Fibroblast of villous mesenchyme (primary cell): ENCODE measurements at places on chromosomes 11 and 22. TPM values are rescaled to one million over a fixed set of nuclear protein-coding genes. Genes with fewer than 3 reads are reported as not detected.

DNA sequence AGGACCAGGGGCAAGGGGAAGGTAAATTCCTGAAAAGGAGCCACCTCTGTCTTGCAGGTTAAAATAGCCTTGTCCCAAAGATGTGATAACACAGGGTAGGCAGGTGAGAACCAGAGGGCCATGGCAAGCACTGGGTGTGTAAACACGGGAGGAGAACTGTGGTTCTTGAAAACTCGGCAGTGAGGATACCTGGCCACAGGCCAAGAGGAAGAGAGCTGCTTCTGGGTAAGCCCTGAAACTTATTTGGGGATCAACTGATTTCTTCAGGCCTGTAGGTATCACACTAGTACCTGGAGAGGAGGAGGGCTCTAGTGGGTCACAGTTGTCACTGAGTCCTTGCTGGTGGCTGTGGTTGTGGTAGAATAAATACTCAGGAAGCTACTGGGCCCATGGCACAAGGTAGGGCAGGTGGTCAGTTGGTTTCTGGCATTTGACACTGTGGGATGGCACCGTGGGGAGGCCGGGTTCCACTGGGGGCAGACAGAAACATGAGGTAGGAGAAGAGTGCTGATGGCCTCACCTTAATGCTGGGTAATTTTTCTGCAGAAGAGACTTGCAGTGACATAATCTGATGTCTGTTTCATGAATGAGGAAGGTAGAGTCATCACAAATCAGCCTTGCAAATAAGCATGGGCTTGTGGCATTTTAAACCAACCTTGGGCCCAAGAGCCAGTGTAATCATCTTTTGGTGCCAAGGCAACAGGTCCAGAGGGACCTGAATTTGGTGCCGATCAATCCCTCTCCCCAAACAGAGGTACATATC, 22.0 kb downstream of the AMPD3 start:
- DNase-seq = no peak

DNA sequence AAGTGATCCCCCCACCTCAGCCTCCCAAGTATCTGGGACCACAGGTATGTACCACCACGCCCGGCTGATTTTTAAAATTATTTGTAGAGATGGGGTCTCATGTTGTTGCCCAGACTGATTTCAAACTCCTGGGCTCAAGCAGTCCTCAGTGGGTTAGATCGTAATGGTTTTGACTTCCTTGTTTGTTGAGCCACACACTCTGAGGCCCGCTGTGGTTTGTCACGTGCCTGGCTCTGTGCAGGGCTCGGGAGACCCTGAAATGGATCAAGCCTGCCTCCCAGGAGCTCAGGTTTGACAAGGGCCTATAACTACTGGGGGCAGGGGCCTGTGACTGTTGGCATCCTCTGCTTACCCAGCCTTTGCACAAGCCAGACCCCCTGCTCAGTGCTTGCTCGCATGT, 68.1 kb downstream of the MPPED1 start:
- DNase-seq = no peak

- DNase-seq = no peak
Observed at GRCh38 chr11:61587951-61588727, 7.3 kb upstream of the SYT7 start.

DNA sequence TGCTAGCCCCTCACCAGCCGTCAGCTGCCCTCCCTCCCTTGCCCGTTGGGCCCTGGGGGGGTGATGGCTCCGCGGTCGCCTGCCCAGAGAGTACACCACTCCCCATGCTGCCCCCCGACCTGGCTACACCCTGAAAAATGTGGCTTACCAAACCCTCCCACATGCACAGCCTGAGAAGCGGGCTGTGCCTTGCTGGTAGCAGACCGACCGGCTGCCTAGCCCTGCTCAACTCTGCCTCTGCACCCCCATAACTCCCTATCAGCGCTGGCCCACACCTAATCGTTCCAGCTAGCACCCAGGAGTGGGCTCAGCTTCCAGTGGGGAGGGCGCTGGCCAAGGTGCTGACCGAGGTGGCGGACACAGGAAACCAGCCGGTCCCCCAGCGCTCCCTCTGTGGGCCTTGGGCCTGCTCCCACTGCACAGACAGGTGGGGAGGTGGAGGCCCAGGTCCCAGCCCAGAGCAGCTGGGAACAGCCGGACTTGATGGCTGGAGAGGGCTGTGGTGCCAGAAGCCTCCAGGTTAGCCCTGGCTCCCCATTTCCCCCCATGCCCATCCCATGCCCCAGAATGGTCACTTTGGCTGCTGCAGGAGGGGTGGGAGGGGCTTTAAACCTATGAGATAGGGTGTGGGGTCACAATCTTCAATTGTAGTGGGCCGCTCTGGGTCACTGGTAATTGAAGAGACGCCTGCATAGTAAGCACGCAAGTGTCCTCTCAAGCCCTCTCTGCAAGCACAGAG, 32.1 kb upstream of the PRODH start:
- peak; percentile 37 for DNase-seq

DNA sequence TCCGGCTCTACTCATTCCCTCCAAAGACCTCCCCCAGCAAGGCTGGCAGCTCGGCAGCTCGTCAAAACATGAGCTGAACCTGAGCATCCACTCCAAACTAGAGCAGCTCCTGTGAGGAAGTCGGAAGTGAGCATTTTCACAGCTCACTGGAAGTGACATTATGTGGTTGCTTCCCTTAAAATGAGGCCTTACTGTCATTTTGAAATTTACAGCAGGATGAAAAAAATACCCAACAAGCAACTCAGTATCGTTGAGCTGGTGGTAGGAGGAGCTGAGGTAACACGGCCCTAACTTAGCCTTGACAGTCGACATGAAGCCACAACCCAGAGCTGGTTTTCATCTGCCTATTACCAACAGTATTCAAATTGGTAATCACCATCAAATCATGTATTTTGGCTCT, 38.0 kb upstream of the ARFGAP3 start:
- DNase-seq = no peak

DNA sequence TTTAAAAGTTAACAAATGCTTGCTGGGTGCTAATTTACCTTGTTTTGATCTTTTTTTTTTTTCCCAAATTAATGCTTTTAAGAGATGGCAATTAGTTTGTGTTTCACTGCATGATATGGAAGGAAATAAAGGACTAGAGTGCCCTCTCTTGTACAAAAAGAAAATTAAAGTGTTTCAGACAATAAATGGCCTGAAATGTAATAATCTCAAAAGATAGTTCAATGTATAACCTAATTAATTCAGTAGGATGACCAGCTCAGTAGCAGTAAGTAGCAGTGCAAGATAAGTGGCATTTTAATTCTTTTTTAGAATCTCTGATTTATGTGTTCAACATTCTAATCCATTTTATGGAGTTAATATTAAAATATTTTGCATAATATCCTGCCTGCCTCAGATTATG, 39.9 kb upstream of the MYO18B start:
- peak; percentile 36 for DNase-seq

DNA sequence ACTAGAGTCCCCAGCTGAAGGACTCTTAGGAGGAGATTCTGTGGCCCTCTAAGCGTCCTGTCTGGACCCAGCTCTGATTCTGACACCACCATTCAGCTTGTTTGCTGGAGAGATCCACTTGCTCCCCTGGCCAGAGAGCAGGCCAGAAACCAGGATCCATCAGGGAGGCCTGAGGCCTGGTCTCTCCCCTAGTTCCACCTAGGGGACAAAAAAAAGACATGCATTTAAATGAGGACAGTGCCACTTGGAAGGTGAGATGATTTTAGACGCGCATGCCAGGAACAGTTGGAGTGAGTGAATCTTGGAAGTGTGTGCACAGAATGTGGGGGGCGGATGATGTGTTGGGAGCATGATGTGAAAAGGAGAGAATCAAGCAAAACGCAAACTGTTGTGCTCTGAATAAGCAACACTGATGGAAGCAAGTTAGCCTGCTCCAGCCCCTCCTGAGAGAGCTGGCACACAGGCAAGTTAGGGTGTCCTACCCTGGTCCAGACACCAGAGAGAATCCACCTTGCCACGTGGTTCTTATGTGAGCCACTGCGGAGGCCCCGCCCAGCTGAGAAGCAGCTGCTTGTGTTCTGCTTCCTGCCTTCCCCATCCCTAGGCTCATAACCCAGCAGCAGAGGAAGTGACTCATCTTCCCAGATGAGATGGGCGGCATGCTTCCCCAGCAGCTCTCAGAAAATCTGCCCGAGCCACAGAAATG, 8.0 kb upstream of the SLCO2B1 start:
- DNase-seq = peak; percentile 94

DNA sequence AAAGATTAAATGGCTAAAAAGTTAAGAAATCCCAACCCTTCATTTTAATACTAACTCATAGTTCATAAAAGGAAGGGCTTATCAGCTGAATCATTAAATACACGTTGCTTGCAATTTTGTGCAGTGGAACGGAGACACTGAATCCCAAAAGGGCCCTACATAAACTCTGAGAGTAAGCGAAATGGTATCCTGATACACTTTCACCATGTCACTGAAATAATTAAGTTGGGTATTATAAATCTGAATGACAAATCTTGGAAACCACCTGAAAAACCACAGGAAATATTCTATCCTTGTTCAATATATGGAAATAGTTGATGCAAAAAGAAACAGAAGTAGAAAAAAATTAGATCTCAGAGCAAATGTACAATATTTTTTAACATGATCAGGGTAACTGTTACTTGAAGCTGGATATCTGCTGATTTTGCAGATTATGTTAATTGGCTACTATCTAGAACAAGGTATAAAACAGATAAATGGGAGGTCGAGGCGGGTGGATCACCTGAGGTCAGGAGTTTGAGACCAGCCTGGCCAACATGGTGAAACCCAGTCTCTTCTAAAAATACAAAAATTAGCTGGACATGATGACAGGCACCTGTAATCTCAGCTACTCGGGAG, 55.1 kb downstream of the MAML2 start:
- no peak for DNase-seq

DNA sequence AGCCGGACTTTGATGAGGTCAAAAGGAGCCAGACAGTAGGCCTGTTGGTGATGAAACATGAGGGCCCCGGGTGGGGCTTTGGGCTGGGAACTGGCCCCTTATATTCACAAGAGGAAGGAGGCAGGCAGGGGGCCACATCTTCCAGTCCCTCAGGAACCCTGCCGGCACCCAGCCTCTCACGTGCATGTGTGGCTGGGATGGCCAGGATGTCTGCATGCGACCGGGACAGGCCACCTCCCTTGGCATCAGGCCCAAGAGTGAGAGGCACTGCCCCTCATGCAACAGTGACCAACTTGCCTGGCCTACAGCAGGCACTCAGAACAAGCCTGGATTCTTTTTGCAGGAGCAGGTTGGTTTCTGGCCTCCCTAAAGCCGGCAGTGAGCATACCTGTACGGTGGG, 5.4 kb downstream of the SLC25A45 start:
- no peak for DNase-seq

- no peak for DNase-seq
Observed at GRCh38 chr11:73452726-73453125, 76.5 kb downstream of the RELT start.

DNA sequence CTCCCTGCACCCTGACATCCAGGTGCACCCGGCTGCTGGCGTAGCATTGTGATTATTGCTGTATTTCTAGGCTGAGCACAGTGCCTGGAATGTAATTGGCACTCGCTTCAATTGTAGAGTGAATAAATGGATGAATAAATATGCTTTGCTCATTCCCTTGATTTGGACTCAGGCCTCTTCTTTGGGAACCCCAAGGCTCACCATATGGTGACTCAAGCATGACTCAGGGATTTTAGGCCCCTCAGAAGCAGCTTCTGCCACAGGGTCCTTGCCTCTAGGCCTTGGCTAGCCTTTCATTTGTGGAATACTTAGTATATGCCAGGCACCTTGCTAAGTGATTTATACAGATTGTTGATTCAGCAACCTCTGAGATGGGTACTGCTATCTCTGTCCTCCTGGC, 78.9 kb downstream of the GRIK4 start:
- DNase-seq = no peak

- DNase-seq = no peak
Observed at GRCh38 chr22:44030051-44030701, 6.1 kb downstream of the PARVB start.

GRCh38 chr11:111335549-111335948, 37.2 kb downstream of the POU2AF3 start:
- peak; percentile 65 for DNase-seq

DNA sequence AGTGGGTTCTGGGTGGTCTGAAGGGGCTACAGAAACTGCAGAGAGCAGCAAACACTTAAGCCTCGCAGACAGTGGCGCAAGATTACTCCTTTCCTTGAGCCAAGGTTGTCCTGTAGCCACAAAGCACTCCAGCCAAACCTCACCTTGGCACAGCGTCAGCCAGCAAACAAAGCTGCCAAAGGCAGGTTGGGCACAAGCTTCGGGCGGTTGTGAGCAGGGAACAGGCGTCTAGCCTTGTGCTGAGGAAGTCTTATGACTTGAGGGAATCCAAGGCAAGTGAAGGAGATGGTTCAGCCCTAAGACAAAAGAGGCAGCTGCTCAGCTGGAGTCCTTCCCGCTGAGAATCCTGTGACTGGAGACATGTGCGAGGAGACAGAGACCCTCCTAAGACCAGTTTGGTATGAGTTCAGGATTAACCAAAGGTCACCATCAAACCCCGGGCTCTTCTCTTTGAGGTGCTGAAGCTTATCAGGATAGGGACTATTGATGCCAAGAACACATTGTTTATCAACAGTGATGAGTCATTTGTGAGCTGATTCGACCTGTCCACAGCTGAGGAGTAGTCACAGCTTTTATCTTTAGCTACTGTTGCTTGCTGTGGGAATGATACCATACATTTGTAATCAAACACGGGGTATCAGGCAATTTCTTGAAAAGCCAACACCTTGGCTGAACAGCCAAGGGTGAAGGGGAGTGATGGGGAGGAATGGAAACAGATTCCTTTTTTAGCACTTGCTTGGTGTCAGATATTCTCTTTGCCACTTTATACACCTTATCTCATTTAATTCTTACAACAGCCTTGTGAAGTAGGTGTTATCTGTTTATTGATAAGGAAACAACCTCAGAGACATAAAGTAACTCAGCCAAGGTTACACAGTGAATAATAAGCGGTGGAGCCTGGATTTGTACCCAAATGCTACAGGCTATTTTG, 4.6 kb downstream of the ADM start:
- DNase-seq = peak; percentile 89

GRCh38 chr11:10550503-10551289, 9.7 kb upstream of the RNF141 start:
- DNase-seq = peak; percentile 67

- DNase-seq = no peak
Observed at GRCh38 chr22:36900880-36901279, 12.5 kb upstream of the CSF2RB start.

GRCh38 chr11:82927264-82927880, 25.8 kb downstream of the DDIAS start:
- peak; percentile 69 for DNase-seq

GRCh38 chr11:125583496-125583895, 9.2 kb upstream of the STT3A start:
- no peak for DNase-seq

GRCh38 chr11:71462726-71463125, 9.7 kb downstream of the NADSYN1 start:
- no peak for DNase-seq

- DNase-seq = no peak
Observed at GRCh38 chr11:123437236-123437979, 7.3 kb downstream of the GRAMD1B start.

- DNase-seq = no peak
Observed at GRCh38 chr11:45654231-45655011, 11.0 kb downstream of the CHST1 start.

GRCh38 chr11:85752890-85753581, 57.9 kb downstream of the SYTL2 start:
- no peak for DNase-seq

Gene SLC22A25
- total RNA-seq = not detected in 2 replicates

Gene NLRP14
- total RNA-seq = under 0.01 and 0.32 TPM in 2 replicates

Gene NNMT
- total RNA-seq = 505 and 713 TPM in 2 replicates

Gene RPL27A
- total RNA-seq = 673 and 687 TPM in 2 replicates

Gene GLB1L2
- under 0.01 TPM in 1 of 2 replicates, not detected in the other for total RNA-seq
